ENCODE measurements at places on chromosomes 12 and 14. TPM values are rescaled to one million over a fixed set of nuclear protein-coding genes. Genes with fewer than 3 reads are reported as not detected.
A peak's percentile ranks its signal among the peaks of the same experiment; 100 is the strongest.

GRCh38 chr12:24850496-24850895 lies 98.4 kb downstream of the BCAT1 start:
- no peak for DNase-seq

DNA sequence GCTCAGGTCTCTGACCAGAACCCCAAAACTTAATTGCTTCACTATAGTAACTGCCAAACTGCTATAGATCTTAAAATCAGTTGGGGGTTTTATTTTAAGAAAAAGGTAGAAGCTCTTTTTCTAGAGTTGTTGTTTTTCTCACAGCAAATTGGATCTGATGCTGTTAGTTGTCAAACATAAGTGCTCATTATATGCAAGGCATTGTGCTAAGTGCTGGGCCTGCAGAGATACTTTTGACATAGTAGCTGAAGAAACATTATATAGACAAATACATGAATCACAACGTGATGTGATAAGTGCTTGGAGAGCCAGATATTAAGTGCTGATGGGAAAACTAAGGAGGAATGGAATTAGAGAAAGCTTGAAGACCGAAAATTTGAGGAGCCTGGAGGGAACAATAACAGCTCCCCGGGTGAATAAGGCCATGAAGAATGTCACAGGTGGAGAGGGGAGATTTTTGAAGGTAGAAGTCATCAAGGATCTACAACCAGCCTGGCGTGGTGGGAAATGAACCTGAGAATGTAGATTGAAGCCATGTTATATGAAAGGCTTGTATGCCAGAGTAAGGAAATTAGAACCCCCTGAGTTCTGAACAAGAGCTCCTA lies 126.5 kb downstream of the DYRK2 start:
- DNase-seq, result no peak

GRCh38 chr12:124906606-124907261 lies 7.7 kb downstream of the UBC start:
- peak; percentile 81 for DNase-seq

GRCh38 chr12:4244868-4245267 lies 28.7 kb upstream of the CCND2 start:
- no peak for DNase-seq

DNA sequence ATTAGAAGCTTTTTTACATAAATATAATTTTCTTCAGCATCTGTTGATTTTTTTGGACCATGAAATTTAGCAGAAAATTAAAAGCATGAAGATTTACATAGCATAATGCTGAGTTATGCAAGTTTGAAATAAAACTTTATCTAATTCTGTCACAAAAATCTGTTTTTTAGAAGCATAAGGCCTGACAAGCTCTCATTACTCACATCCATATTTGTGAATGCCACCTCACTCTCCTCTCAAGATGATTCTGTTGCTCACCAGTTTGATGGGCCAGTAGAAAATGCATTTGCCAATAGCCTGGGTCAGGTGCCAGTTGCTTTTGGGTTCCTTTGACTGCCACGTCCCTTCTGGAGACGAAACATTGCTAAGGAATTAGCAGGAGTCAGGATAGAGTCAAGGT lies 181.5 kb upstream of the ATP2B1 start:
- no peak for DNase-seq

DNA sequence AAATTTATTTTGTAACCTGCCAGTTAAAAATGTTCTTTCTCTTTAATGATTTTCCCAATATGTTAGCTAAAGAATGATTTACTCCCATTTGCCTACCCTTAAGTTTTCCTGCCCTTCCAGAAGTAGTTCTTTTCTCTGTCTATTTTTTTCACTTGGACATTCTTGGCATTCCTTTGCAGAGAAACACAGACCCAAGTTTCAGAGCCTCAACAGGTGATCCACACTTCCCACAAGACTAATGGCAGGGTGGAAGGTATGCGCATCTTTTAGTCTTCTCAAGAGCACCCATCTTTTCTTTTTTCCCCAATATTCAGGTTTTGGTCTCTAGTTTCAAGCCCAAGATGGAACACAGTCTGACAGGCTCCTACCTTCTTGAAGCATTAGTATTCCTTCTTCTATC lies 420.7 kb downstream of the ADAMTS20 start:
- no peak for DNase-seq

GRCh38 chr12:113996026-113996425 lies 29.9 kb upstream of the RBM19 start:
- DNase-seq, result no peak

- no peak for DNase-seq
These were observed 30.6 kb downstream of the TMEM132D start for GRCh38 chr12:129873111-129873832.

DNA sequence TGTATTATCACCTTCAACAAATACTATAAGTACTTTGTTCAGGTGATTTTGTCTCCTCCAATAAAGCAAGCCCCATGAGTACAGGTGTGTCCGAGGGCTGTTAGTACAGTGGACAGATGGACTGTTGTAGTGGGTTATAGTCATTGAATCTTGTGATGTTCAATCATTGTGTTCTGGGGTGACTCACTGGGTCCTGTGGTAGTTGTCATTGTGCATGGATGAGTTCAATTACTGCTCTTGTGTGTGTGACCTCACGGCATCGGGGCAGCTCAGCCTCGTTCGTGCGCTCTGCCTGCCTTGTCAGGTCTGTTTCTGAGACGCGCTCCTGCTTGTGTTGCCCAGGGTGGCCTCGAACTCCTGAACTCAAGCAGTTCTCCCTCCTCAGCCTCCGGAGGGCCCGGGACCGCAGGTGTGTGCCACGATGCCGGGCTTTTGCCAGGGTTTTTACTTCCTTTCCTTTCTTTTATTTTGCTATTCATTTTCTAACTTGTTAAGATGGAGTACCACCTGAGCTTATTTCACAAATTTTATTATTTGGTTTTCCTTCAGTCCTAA lies 72.2 kb downstream of the DDX51 start:
- DNase-seq, result no peak

- DNase-seq, result no peak
These were observed 220.0 kb downstream of the RAD51B start for GRCh38 chr14:68039593-68039992.

- no peak for DNase-seq
These were observed 1.9 kb downstream of the FAM186A start for GRCh38 chr12:50394469-50395029.

DNA sequence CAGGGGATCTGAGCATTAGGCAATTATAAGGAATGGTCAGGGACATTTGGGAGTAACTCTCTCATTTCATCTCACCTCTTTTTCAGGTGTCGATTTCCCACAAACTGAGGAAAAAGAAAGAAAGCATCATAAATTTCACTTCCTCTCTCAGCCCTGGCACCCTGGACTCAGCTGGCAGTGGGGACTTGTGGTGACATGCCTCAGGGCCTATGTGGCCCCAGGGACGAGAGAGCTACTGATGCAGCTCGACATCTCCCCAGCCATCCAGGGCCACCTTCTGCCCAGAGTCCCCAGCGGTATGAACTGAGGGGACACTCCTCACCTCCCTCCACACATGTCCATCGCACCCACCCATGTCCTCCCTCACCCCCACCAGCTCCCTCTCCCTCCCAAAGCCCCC lies 11.7 kb downstream of the TNFRSF1A start:
- no peak for DNase-seq

DNA sequence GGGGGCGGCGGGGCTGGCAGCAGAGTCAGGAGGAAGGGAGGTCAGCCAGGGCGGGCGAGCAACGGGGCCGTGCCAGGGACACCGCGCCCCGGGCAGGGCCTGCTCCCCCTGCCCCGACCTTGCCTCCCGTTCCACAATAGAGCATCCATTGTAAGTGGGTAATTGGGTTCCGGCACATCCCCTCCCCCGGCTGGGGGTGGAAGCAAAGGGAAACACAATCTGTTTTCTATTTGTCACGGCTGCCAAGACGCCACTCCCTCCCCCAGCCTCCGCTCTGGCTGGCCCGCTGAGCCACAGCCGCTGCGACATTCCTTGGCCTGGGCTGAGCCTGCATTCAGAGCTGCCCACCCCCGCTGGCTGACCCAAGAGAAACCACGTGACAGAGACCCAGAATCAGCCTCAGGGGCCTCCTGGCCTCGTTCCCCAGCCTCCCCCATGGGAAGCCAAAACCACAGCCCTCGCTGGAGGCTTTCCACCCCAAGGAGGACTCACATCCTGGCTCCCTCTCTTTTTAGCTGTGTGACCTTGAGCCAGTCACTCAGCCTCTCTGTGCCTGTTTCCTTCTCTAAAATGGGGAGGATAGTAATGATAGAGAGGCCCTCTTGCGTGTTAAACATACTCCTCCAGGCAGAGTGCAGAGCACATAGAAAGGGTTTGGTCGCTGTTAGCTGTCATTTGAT lies 117.6 kb downstream of the SCARB1 start:
- peak; percentile 90 for DNase-seq

DNA sequence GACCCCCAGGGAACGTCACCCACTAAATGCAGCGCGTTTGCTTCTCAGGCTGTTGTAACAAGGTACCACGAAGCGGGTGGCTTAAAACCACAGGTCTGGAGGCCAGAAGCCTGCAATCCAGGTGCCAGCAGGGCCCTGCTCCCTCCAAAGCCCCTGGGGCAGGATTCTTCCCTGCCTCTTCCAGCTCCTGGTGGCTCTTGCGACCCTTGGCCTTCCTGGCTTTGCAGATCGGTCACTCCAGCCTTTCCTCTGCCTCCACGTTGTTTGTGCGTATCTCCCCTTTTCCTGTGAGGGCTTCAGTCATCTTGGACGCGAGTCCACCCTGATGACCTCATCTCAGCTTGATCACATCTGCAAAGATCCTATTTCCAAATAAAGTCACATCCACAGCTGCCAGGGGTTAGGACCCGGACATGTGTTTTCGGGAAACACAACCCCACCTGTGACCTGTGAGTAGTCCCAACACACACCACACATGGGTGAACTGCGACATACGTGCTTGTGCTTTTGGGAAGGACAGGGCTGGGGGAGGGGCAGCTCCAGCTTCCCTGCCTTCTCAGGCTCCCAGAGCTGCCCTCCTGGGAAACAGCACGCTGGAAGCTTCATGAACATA lies 114.5 kb upstream of the NCOR2 start:
- no peak for DNase-seq

DNA sequence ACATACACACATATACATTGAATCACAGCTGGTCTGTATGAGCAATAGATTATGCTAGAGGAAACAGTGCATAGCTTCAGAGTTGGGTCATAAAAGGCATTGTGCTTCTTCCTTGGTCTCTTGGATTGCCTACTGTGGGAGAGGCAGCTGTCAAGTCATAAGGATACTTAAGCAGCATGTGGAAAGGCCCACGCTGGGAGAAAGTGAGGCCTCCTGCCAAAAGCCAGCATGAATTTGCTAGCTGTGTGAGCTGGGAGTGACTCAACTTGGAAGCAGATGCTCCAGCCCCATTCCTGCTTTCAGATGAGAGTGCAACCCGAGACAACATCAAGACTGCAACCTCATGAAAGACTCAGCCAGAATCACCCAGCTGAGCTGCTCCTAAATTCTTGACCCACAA lies 311.9 kb upstream of the TBX3 start:
- no peak for DNase-seq

DNA sequence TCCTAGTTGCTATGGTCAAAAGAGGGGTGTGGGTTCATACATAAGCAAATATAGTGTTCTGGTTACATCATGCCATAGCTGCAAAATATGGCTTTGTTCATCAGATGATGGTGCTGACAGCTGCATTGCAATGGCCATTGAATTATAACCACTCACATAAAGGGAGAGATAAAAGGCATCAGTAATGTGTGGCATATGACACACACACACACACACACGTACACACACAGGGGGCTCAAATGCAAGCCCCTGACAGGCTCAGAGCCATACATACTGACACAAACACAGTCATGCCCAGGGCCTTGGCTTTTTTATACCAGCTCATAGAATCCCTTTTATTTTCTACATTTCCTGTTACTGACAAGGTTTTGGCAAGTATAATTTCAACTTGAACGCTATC lies 698.9 kb downstream of the BCL11B start:
- DNase-seq, result no peak

DNA sequence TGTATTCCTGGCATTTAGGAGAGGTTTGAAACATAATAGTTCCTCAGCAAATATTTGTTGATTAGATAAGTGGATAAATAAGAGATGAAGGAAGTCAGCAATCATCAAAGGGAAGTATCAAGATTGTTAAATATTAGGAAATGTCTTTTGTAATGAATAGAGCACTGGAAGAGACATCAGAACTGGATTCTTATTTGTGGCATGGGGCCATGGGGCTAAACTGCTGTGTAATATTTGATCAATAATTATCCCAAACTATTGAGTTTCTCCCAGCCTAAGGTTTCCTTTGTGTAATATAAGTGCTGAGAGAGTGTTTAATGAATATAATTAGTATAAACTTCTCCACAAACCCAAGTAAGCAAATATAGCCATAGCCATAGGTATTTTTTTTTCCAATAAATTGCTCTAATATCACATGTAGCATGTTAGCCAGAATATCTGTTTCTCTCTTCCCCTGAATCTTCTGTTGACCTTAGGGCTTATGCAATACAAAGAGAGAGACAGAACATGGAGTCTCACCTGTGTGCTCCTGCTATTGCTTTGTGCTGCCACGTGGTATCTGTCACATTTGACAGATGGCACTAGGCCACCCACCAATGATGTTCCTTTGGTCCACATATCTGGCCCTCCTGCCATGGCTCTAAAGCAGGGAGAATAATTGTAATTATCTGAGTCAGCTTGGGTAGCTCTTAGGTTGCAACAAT lies 658.7 kb downstream of the SOX5 start:
- no peak for DNase-seq

DNA sequence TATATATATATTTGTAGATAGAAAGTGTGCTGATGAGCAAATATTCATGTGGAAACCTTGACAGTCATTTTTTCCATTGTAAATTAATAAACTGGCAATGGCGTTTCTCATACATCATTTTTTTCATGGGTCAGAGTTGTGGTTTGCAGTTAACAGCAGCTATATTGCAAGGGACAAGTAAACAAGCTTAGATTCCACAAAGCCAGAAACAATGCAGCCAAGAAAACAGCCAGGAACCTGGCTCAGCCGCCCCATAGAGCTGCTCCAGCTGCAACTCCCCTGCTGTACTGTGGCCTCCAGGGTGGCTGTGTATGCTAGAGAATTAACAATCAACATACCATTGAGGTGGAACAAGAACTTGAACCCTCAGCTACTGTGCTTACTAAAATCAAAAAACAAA lies 298.2 kb downstream of the TMEM132D start:
- DNase-seq, result no peak

DNA sequence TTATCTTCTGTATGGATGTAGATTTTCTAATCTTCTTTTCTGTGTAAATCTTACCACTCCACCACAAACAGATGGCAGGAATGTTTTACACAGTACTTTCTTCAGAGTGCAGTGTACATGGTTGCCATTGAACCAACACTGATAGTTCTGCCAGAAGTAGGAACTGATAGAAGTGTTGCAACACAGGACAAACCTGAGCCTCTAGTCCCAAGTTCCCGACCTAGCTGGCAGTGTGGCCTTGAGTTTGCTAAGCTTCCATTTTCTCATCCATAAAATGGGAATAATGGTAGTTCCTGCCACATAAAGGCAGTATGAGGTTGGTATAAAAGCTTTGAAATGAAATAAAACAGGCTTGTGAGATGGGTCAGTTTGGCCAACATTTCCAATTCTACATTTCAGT lies 50.8 kb upstream of the SAV1 start:
- no peak for DNase-seq

GRCh38 chr12:64696080-64696741 lies 63.0 kb downstream of the GNS start:
- DNase-seq, result no peak

CLEC4A gene
- total RNA-seq, result 0.29 TPM

KRT73 gene
- total RNA-seq, result not detected

KSR2 gene
- 2.0 TPM for total RNA-seq

SLC6A15 gene
- total RNA-seq, result 14.8 TPM

CMTM5 gene
- total RNA-seq, result not detected

RPS26 gene
- 38.7 TPM for total RNA-seq

ARHGEF25 gene
- 34.6 TPM for total RNA-seq

SLC25A29 gene
- total RNA-seq, result 101 TPM
